Ovary (tissue), 10 donors: ENCODE measurements at places on chromosomes 2 and 18.

DNA sequence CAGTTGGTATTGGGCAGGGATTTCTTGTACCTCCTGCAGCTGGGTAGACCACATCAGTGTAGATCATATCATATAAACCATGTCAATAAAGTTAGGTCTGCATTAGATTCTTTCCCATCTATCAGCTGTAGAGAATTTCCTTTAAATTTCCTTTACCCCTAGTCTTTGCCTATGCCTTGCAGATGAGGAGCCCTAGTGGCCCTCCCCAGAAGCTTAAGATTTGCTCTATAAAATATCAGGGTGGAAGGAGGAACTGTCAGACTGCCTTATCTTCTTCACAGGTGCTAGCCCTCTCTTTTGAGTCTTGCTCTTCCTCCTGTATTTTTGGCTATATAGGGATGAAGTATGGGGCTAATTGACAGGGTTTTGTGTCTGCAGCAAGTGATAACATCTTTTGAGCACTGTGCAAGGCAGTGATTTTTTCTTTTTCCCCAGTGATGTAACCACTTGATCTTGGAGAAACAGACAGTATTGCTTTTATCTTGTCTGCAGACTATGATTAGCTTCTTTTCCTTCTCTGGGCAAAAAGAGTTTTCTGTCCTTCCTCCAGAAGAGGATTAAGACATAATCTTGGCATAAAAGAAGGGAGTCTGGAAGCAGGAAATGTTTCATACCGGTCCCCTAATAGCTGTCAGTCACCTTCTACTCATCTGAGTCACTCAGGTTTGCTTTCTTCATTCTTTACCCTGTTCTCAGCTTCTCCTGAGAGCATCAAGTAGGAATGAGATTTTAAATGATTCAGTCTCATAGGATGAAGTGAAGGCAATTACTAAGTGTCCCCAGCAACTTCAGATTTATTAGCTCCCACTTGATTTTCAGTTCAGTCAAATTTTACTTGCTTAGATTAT, 286.4 kb downstream of the CDH19 start:
- no peak for DNase-seq

- DNase-seq: peak; percentile 8
Observed at GRCh38 chr2:240129731-240130392, 6.2 kb downstream of the COPS9 start.

GRCh38 chr2:174750923-174751441, 13.3 kb downstream of the CHRNA1 start:
- DNase-seq: no peak

- no peak for DNase-seq
Observed at GRCh38 chr2:127514485-127514884, 11.8 kb downstream of the IWS1 start.

DNA sequence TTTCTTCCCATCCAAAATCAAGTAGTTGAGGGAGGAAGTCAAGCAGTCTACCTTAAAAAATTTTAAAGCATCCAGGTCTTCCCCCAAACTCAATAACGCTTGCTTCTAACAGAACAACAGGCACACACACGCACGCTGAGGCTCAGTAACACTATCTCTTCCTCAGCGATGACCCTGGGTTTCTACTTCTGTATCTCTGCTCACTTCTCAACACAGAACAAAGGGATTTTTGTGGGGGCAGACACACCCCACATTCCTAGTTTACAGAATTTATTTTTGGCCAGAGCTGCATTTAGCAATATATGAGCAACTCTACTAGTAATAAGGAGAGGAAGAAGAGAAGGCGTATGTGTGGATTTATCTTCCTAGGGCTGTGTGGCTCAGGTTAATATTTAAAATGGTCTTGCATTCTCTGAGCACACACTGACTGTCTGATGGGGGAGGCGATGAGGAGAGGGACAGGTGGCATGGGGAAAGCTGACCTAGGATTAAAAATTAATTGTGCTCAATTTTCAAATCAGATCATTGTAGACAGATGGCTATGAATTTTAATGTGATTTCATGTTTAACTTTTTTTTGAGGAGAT, 71.3 kb upstream of the PPM1B start:
- no peak for DNase-seq

DNA sequence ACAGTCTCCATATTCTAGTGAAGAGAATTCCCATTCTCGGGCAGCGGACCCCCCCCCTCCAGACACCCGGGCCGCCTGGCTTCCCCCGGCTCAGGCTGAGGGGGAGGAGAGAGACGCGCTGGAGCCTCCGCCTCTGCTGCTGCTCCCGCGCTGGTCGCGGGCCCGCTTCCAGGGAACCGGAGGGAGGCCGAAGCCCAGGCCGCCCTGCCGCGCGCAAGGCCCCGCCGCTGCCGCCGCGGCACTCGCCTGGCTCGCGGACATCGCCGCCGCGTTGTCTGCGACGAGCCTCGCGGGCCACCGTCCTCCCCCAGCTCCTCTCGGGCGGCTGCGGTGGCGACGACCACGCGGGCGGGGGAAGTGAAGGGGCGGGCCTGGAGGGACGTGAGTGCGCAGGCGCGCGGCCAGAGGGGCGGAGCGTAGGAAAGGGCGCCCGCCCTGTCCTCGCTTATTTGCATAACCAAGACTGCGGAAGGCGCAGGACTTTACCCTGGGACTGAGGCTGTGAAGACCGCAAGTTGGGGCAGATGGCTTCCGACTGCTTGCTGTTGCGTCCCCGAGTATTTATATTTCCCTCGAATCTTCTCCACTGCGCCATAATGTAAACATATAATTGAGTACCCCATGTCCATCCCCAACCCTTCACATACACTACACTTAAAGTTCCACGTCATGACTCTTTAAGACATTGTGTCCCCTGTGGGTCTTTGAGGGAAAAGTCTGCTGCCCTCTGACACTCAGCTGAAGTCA, at the start of gene ARL5A:
ARL5A (minus strand) TSS at position 279 of the 747 bp plus-strand sequence; CDS start at position 34, 245 bp downstream.
- DNase-seq: peak; percentile 97

DNA sequence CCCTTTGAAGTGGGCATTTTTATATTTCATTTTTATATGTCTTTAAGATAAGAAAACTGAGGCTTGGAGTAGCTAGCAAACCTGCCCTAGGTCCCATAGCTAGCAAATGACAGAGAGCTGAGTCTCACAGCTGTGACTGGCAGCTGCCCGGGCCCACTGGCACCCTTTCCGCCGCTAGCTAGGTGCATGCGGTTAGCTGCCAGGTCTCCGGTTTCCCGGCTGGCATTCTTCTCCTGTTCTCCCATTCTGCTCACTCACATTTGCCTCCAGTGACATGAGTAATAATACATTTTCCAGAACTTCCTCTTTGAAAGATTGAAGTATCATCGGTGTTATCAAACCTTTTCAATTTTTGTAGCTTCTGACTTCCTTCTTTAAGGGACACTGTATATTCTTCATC, 38.7 kb downstream of the MTCL1 start:
- no peak for DNase-seq

DNA sequence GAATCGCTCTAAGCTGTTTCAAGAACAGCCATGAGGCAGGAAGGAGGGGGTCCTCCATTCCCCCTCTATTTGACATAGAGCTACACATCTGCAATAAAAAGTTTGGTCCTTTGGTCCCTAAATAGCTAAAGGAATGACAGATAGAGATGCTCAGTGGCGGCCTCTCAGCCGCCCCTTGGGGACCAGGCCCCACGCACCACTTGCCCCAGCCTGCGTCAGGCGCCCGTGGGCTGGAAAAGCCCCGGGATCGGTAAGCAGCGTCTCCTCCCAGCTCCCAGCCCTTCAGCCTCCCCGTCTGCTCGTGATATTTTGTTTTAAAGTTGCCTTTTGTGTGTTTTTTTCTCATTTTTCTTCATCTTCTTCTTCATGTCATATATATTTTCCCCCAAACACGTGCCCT, 321.0 kb downstream of the CELF4 start:
- no peak for DNase-seq

DNA sequence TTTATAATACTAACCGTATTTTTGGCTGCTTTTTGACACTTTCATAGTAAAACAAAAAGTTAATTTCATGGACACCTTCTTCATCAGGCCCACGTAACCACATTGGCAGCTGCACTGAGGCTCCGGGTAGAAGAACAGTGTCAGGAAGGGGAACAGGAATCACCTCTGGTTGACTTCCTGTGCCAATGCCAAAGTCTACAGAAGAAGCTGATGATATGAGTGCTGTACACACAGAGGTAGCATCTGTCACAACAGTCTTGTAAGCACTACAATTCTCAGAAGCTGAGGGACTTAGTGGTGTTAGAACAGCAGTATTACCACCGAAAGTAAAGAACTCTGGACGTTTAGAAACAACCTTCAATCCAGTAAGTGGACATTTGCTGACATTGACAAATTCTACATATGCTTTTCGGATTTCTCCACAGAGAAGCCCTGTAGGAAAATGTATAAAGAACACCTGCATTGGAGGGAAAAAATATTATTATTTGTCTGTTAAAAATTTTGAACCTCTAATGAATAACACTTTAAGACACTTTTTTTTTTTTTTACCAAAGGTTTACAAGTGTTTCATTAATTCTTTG, 85.3 kb downstream of the TRAPPC8 start:
- no peak for DNase-seq

- no peak for DNase-seq
Observed at GRCh38 chr2:196601430-196602306, 37.8 kb upstream of the CCDC150 start.

DNA sequence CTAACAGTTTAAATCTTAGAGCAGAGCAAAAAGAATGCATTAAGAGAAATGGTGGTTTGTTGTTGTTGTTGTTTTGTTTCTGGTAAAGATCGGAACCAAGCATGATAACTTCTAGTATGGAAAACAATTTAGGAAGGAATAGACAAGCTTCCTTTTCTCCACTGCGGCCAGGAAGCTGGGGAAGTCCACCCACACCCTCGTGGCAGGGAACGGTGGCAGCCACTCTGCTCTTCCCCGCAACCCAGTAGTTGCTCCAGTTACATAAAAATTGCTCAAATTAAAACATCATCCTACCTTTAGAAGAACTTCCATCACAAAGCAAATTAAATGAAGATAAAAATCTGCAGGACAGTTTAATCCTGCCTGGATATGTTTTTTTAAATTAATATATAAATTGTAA, 113.0 kb downstream of the RBMS1 start:
- no peak for DNase-seq

GRCh38 chr2:85887566-85888019, 1.2 kb downstream of the ST3GAL5 start:
- DNase-seq: peak; percentile 57

- DNase-seq: no peak
Observed at GRCh38 chr2:181886192-181886591, 5.3 kb upstream of the ITPRID2 start.

- no peak for DNase-seq
Observed at GRCh38 chr2:144529841-144530240, 9.9 kb upstream of the ZEB2 start.

- no peak for DNase-seq
Observed at GRCh38 chr18:42436222-42436765, 481.3 kb downstream of the PIK3C3 start.
